NCI-H2029 (cell line): ENCODE measurements at places on chromosomes 6 and 20.
A peak's percentile ranks its signal among the peaks of the same experiment; 100 is the strongest.

- DNase-seq, result no peak
Measured at GRCh38 chr6:168278904-168279303, 40.7 kb downstream of the DACT2 start.

- no peak for DNase-seq
Measured at GRCh38 chr6:3943331-3943765, 94.2 kb downstream of the FAM50B start.

- DNase-seq, result no peak
Measured at GRCh38 chr20:2103461-2104153, 2.0 kb downstream of the STK35 start.

GRCh38 chr6:164195278-164195941 is 780.9 kb downstream of the QKI start:
- no peak for DNase-seq

DNA sequence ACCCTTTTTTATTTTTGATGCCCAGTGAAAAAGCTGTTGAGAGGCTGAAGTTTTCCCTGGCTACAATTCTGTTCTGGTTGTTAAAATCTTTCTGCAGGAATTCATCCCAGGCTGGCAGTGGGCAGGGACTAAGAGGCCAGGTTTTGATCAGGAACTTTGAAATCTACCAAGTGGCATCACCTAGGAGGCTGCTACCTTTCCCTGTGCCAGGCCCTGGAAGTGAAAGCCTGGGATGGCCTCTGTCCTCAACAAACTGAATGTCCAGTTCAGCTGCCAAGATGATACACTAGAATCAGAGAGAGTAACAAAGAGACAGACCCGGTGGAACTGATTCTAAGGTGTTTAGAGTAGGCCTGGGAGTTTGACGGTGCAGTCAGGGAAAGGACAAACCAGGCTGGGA is 596 bp downstream of the IYD start:
- DNase-seq, result no peak

DNA sequence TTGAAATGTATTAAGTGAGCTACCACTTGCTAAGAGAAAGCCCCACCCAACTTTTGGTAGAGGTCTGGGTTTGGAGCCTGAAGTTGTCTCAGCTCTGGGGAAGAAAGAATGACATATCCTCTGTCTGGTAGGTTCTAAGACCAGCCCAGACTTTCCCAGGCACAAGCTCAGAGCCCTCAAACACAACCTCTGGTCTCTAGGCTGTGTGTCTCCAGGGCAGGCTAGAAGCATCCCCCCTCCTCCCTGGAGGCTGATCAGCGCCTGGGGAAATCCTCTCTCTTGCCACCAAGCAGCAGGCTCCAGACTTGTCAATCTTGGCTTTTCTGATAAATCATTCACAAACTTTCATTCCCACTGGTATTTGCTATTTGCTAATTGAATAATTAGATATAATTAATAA is 226.5 kb upstream of the CST7 start:
- no peak for DNase-seq

- no peak for DNase-seq
Measured at GRCh38 chr6:156617376-156617775, 159.8 kb upstream of the ARID1B start.

DNA sequence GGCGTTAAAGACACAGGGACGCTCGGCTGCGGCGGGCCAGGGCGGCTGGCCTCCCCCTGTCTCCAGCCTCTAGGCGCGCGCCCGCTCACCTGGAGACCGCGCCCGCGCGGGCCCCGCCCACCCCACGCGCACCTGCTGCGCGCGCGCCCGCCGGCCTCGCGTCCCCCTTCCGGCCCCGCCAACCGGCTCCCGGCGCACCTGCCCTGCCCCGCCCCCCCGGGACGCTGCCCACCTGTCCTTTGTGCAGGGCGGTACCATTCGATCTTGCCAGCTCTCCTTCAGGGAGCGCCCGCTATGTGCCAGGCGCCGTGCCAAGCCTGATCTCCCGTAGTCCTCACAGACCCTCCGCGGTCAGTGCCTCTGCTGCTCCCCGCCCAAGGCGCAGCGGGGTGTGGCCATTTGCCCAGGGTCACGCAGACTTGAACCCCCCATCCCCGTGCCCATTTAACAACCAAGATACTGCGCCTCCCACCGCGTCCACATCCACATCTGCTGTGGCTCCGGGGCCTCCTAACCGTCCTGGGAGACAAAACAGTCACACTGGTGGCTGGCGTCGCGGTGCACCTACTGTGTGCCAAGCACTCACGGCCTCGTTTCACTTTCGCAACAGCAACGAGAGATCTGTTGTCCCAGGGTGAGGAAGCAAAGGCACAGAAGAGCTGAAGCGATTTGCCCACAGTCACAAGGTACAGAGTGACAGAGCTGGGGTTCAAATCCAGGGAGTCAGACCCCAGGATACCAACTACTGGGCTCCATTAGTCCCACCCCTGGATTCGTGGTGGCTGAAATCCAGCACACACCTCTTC is 48.1 kb downstream of the NOL4L start:
- DNase-seq, result peak; percentile 92

- no peak for DNase-seq
Measured at GRCh38 chr20:4100679-4101078, 85.3 kb upstream of the RNF24 start.

- peak; percentile 55 for DNase-seq
Measured at GRCh38 chr20:18984238-18985200, 170.9 kb downstream of the SCP2D1 start.

DNA sequence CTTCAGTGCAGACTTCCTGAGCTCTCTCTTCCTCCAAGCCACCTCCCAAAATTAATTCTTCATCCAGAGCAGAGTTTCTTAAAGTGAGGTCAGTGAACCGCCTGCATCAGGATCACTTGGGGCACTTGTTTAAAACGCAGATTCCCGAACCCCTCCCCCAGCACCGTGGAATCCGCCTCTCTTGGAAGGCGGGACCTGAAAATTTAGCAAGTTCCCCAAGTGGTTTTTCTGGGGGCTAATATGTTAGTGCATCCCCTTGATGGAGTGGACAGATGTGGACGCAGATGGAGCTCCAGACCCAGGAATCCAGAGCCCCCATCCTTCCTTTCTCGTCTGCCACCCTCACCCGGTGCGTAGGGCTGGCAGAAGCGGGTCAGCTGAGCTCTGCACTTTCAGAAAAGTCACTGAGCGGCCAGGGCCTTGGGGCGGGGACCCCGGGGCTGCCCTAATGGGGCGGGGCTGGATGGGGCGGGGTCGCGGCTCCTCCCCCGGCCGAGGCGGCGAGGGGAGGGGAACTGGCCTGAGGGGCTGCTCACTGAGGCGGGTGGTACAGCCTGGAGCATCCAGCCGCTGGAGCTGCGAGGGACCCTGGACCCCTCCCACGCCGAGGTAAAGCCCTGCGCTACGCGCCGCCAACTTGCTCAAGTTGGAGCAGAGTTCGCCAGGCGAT is at the start of the genes DEFB124 and REM1:
Gene DEFB124, minus strand, starts transcription at position 370 of the 670 bp plus-strand sequence. CDS start 2,114 bp downstream, outside the sequence.
Gene REM1, plus strand, starts transcription at position 531 of the 670 bp plus-strand sequence. CDS start 1,158 bp downstream, outside the sequence.
- DNase-seq, result no peak
